Activated CD4-positive, CD25-positive, alpha-beta regulatory T cell (primary cell): ENCODE measurements at places on chromosomes 1 and 21.

- DNase-seq: no peak
Observed at GRCh38 chr1:150236614-150237100, 745 bp upstream of the ANP32E start.

- DNase-seq: no peak
Observed at GRCh38 chr1:113652771-113653170, 106.5 kb downstream of the PHTF1 start.

DNA sequence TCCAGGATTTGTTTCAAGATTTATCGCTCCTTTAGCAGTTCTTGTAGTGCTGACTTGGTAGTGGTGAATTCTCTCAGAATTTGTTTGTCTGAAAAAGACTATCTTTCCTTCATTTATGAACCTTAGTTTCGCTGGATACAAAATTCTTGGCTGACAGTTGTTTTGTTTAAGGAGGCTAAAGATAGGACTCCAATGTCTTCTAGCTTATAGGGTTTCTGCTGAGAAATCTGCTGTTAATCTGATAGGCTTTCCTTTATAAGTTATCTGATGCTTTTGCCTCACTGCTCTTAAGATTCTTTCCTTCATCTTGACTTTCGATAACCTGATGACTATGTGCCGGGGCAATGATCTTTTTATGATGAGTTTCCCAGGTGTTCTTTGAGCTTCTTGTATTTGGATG is 28.9 kb downstream of the RPAP2 start:
- no peak for DNase-seq

GRCh38 chr1:200373811-200374231 is 36.0 kb downstream of the ZNF281 start:
- DNase-seq: no peak

GRCh38 chr1:182110635-182111034 is 49.1 kb upstream of the ZNF648 start:
- DNase-seq: no peak

- no peak for DNase-seq
Observed at GRCh38 chr1:92184632-92185031, 33.1 kb upstream of the C1orf146 start.

DNA sequence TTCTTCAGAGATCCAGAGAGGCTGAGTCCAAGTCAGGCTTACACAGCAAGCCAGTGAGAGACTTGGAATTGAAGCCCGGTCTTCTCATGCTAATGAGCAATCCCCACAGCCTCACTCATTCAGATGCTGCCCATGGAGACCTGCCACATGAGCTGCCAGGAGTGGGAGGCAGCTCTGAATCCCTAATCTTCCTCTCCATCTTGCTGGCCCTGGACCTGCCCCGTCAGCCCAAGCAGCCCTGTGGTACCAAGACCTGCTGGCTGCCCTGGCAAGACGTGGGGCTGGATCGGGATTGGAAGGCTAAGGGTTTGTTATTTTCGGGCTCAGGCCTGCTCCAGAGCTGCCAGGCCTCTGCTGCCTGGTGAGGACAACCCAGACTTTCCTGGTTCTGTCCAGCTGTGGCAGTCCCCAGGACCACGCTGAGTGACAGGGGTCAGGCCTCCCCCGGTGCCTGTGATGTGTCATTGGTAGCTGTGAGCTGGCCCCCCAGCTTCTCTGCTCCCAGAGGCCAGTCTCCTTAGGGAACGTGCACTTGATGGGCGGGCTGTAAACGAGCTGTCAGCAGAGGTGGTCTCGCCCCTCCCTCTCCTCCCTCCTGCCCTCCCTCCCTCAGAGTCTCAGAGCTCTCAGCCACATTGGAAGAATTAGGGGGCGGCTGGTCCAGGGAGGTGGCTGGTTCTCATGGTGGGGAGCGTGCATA is 135.0 kb downstream of the FOXD2 start:
- no peak for DNase-seq

- no peak for DNase-seq
Observed at GRCh38 chr1:46569884-46570725, 18.7 kb upstream of the KNCN start.

DNA sequence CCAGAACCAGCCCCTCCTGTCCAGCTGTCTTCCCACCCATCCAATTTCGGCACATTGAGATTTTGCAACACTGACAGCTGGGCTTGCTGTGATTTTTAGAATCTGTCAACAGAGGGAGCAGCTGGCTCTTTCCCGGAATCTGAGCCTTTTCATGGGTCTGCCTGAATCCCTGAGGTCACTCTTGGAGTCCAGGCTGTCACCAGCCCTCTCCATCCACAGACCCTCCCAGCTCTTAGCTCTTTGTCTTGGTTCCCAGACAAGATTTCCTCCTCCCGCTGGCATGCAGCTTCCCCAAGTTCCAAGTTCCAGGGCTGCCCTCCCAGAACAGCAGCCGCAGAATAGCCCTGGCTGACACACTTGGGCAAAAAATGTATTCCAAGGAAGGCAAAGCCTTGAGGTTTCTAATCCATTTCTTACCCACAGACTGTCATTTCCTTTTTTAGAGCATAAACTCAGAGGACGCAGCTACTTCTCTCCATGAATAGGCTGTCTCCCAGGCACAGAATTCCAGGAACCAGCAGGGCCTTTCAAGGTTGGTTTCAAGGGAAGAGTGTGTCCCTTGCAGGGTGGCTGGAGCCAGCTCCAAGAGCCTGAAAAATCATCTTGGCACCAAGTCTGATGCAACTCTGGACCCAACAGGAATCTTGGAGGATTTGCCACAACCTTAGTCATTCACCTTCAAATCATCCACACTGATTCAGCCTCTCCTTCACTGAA is 7.1 kb upstream of the TMEM61 start:
- DNase-seq: no peak
